ENCODE measurements at places on chromosomes 4 and X.

GRCh38 chrX:30714138-30714537 lies 60.9 kb downstream of the GK start:
- DNase-seq = no peak

- no peak for DNase-seq
These were observed 425.1 kb downstream of the RAB28 start for GRCh38 chr4:13059019-13059418.

DNA sequence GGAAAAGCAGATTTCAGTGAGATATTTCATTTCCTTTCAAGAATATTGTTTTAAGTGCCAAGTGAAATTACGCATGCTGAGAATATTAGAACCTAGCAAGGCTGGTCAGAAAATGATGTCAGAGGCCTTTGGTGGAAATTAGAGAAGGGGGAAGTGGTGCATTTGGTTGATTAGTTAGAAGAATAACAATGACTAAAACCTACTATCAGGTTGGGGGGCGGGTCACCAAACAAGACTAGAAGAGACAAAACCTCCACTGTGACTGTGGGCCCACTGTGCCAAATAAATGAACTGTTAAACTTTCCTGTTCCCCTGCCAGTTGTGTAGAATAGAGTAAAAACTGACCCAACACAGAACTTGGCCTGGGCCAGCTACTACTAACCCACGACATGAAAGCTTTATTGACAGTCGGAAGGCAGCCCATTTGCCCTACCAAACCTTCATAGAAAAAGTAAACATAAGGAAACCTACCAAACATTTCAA lies 2.9 kb downstream of the RAPGEF2 start:
- no peak for DNase-seq

- no peak for DNase-seq
These were observed 574.8 kb upstream of the DIPK2B start for GRCh38 chrX:45775468-45775867.

- DNase-seq = no peak
These were observed 1.5 kb downstream of the FAM200B start for GRCh38 chr4:15683143-15683495.

- DNase-seq = no peak
These were observed 93.2 kb upstream of the PRKX start for GRCh38 chrX:3806630-3807029.

GRCh38 chrX:39983715-39984114 lies 114.0 kb downstream of the BCOR start:
- DNase-seq = no peak

- DNase-seq = no peak
These were observed 44.3 kb downstream of the UNC5C start for GRCh38 chr4:95504501-95504900.

GRCh38 chr4:37615059-37615719 lies 71.0 kb downstream of the RELL1 start:
- DNase-seq = no peak

DNA sequence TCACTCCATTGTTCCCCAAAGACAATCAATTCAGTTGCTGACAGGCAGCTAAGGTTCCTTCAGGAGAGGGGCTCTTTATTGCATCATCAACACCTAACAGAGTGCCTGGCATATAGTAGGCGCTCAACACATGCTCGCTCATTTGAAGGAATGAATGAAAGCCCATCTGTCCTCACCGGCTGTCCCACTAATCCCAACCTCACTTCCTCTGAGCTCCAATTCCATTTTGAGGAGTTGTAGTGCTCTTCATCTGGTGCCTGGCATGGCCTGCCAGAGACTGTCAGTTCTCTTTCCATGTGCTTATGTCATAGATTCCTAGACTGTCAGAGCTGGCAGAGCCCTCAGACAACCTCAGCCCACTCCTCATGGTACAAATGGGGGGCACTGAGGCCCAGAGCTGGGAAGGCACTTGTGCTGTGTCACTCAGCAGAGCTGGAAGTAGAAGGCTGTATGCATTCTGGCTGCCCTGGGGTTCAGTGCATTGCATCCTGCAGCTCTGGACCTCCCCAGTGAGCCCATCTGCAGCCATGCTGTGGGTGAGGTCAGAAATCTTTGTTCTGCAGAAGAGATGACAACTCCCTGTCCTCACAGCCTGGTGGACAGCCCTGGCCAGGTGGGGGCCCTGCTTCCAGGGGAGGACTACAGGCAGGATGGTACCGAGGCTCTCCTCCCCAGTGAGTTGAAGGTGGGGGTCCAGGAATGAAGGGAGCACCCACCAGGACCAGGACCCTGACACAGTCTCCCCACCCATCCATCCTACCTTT lies 134.9 kb upstream of the PJA1 start:
- no peak for DNase-seq

DNA sequence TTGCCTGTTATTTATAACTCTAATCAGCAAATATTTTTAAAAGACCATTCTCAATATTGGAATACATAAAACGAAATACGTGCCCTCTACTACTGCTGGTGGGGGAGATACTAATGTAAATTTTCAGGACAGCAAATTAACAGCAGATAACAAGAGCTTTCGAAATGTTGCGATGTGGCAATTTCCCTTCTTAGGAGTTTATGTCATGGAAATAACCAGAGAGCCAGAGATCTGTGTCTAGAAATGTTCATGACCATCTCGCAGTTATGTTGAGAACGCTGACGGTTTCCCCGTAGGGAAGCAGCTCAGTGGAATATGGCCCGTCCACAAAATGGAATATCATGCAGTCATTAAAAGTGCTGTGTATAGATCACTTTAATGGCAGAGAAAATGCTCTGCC lies 238.4 kb upstream of the PSAPL1 start:
- DNase-seq = no peak

DNA sequence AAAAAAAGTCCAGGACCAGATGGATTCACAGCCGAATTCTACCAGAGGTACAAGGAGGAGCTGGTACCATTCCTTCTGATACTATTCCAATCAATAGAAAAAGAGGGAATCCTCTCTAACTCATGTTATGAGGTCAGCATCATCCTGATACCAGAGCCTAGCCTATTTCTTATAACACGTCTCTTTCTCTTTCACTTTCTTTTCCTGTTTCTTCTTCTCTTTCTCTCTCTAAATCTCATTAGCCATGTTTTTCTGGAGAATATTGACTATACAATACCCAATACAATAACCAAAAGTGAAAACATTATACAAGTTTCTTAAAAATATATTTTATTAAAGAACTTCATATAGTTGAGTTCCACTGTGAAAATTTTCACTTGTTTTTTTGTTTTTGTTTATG lies 1154.9 kb upstream of the PCDH7 start:
- DNase-seq = no peak

DNA sequence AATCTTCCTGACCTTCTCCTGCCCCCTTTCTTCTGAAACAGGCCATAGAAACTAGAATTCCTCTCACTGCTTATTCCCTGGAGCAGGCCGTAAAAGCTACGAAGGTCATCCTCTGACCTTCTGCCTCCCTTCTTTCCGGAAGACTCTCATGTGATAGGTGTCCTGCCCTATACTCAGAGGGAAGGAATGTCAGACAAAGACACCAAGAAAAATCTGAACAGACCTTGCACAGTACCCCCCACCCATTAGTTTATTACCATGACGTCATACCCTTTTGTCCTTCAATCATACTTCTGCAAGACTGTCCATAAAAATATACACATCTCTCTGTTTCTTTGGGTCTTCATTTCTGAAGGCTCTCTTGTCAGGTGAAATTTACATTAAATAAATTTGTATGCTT lies 1523.9 kb downstream of the RPA4 start:
- DNase-seq = no peak

DNA sequence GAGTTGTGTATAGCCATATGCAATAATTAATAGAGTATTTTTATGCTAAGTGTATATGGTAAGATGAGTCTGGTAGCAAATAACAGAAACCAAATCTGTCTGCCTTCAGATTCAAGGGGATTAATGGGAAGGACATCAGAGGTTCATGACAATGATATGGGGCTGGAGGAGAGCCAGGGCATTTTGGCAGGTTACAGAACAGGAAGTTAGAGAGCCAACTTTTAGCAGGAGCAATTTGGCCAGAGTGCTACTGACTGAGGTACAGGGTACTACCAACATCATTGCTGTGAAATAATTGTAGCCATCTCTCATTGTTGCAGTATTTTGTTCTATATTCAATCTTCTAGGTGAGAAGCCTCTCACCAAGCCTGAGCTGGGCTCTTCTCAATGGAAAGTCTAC lies 210.9 kb upstream of the FAM47A start:
- no peak for DNase-seq
